Activated CD4-positive, alpha-beta T cell treated with anti-CD3 and anti-CD28 coated beads, Interleukin-2, amount 50 U/mL, for 16 hours (primary cell): ENCODE measurements at places on chromosomes 3 and 15.

DNA sequence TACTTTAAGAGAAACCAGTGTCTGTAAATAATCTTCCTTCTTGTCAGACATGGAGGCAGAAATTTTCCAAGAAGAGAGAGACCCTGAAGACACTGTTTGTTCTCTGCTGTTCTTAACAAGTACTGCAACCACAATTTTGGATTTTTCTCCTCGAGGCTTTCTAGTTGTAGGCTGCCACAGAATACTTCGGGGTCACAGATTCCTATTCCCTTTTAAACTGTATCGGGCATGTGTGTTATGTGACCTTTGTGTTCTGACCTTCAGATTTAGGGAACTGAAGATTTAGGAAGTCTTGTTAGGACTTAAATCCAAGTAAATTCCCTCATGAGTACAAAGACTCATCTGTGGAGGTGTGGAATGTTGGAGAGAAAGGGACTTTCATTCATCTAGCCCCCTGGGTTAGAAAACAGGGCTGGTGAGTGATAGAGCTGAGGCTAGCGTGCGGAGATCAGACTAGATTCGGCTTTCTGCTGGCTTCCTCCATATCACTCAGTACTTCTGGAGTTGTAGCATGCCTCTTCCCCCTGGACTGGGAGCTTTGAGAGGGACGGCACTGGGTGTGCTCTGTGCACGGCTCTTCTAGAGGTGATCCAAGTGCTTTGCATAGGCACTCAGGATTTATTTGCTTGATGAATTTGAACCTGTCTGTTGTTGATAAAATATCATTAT lies 237.0 kb downstream of the LPP start:
- no peak for DNase-seq

DNA sequence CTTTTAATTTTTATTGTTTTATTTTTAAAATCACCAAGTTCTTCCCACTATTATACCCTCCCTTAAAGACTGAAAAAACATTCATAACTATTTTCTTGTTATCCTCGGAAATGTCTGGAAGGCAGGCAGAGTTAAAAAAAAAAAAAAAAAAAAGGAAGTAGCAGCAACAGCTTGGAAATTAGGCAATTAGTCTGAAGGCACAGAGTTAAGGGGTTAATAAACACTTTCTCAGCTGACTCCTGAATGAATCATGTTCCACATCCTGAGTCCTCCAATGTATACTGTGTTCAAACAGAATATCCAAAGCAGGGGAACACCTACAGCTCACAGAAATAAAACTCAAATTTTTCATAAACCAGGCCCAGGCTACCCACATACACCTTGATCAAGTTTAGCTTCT lies 5.8 kb downstream of the HEXA start:
- no peak for DNase-seq

DNA sequence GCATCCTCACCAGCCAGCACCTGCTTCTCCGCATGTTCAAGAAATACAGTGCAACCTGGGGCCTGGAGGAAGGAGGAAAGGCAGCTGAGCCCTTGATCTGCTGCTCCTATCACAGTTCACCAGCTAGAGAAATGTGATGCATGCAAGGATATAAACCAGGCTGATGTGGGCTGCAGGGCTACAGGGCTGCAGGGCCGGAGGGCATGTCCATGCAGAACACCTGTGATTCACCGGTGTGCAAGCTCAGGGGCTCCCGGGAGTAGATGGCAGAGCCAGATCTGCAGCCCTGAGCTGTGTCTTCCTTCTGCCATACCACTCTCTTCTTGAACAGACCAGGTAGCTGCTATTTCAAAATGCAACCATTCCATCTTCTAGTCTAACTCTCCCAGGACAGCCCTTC lies 84.9 kb downstream of the HMG20A start:
- no peak for DNase-seq

GRCh38 chr3:23811185-23811527 lies 5.4 kb downstream of the UBE2E1 start:
- no peak for DNase-seq

DNA sequence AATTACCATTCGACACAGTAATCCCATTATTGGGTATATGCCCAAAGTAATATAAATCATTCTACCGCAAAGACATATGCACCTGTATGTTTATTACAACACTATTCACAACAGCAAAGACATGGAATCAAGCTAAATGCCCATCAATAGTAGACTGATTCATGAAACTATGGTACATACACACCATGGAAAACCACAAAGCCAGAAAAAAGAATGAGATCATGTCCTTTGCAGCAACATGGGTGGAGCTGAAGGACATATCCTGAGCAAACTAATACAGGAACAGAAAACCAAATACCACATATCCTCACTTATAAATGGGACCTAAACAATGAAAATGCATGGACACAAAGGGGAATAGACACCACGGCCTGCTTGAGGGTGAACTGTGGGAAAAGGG lies 11.1 kb upstream of the MCF2L2 start:
- DNase-seq = peak; percentile 43

- DNase-seq = no peak
Measured at GRCh38 chr3:138492980-138493675, 58.7 kb downstream of the ESYT3 start.

GRCh38 chr3:40574661-40575060 lies 49.9 kb downstream of the ZNF621 start:
- no peak for DNase-seq

- peak; percentile 69 for DNase-seq
Measured at GRCh38 chr3:186511245-186511644, 32.9 kb downstream of the CRYGS start.

GRCh38 chr3:196537319-196537984 lies 22.3 kb upstream of the SMCO1 start:
- DNase-seq = peak; percentile 56

DNA sequence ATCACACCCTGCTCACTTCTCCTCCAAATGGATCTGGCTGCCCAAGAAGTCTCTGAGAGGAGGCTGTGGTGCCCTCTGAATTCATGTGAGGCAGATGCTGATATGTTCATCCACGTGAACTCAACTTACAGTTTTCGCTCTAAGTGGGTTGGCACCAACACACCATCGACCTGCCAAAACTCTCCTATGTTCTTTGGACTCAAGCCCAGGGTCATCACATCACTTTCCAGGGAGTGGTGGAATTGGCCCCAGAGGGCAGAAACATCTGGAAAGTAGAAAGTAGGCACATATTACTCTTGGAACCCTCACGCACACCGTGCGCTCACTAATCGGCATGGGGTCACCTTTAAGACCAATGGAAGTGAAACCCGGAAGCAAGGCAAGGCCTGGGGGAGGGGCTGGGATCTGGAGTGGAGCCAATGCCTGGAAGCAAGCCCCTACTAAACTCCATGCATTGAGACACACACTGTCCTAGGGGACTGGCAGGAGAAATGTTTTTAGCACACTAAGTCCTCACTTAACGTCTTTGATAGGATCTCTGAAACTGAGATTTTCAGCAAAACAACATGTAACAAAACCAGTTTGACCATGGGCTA lies 41.4 kb downstream of the SSUH2 start:
- DNase-seq = no peak

DNA sequence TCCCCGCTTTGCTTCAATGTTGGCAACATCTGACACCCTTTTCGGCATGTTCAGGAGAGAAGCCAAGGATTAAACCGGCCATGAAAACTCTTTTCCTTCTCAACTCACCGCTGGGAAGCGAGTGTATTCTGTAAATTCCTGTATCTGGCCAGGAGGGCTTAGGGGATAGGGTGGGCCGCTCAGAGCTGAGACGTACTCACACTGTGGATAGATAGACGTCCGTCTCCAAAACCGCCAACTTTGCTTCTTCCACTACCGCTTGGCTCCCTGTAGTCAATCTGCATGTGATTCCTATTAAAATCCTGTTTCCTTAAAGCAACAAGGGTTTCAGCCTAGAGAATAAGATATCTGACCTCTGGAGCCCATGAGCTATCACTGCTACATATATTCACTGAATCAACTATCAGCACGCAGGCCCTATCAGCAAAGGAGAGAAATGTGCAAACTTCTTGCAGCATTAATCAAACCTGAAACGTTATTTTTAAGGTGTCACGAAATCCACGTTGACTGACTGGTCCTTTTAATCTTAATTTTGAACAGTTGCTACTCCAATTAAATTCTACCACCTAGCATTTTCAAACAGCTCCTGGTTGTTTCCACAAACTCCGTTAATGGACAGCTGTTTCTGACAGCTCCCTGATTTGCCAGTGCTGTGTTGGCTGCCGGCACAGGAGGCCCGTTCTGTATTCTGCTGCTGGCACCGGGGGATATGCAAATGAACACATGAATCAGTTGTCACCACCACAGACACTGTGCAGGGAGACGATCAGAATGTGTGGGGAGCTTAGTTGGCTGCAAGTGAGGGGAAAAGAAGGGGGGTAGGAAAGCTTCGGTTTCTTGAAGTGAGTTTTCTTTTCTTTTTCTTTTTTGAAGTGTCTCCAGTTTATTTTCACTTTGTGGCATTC lies 438.9 kb upstream of the ARRDC4 start:
- no peak for DNase-seq

DNA sequence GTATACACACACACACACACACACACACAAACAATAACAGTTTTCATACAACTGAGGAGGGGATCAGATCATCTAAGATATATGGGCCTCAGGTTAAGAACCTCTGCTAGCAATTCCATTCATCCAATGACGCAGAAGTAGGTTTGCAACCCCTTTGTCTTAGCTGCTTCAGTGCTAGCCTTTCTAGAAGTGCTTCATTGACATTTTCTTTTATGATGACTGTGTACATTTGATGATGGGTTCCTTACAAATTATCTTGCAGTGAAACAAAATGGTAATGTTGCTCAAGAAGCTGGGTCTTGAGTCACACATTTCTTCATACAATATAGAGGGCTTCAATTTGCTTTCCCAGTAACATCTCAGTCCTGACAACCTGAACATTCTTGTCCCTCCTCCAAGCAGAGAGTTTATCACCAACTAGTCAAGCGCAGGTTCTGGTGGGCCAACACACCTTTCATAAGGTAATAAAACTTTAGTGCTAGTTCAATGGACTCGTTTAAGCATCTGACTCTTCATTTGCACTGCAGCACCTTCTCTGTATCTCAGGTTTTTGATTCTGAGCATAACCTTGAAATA lies 269.5 kb downstream of the CNTN3 start:
- DNase-seq = no peak

- no peak for DNase-seq
Measured at GRCh38 chr3:46665763-46666452, 27.6 kb downstream of the ALS2CL start.

- DNase-seq = no peak
Measured at GRCh38 chr3:144815655-144816054, 844.0 kb downstream of the DIPK2A start.

- no peak for DNase-seq
Measured at GRCh38 chr3:113054552-113054951, 63.8 kb downstream of the GTPBP8 start.

GRCh38 chr15:49492151-49492550 lies 69.1 kb downstream of the FGF7 start:
- no peak for DNase-seq

DNA sequence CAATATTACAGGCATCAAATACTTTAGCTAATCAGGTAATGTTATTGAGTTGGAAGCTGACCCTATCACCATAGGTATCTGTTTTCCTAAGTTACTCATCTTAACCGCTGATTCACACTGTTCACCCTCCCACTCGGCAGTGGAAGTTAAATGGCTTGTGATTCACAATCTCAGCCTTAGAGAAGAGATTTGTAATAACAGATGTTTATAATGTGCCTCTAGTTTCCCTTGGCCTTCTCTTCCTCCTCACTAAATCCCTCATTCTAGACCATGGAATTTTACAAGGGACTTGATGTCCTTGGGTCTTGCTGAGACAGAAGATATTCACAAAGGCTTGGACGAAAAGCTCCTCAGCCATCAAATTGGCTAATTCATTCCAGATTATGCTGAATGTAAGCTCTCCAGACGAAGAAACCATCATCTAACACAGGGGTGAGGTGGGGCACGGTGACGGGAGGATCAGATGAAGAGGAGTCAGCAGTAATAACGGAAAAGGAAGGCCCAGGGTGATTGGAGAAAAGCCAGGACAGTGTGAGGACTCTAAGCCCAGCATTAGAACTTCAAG lies 931.7 kb downstream of the MCTP2 start:
- no peak for DNase-seq

DNA sequence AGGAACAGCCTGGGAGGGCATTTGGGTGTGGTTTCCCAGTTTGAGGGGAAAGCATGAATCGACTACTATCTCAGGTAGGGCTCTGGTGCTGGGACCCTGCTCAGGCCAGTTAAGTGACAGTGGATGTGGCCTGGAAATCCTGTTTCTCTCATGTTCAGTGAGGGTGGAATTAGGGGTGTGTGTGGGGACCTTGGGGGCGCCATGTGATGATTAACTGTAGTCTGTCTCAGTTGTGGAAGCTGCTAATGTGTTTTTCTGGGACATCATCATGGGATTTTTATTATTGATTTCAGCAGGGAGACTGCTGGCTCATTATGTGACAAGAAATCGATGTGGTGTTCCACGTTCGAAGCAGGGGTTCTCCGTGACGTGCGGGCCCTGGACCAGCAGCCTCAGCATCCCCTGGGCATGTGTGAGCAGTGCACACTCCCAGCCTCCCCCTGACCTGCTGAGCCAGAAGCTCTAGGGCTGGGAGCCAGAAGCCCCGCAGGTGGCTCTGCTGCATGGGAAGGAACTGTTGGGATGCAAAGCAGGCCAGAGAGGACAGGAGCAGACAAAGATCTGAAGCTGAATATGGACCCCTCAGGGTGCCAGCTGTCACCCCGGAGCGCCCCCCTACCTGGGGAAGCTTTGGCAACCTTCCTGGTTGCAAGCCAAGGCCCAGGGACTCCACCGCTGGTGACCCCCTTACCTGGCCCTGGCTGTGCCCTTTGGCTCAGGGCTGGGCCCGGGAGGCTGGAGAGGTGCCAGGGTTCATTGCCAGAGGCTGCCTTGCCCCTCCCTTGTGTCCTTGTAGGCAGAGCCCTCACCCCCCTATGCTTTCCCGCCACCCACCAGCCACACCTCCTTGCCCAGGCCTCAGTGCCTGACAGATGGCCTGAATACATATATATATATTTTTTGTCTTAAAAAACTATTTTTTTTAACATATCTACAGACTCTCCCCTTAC lies 149.8 kb downstream of the APBA2 start:
- no peak for DNase-seq

- no peak for DNase-seq
Measured at GRCh38 chr3:50122071-50122470, 33.1 kb upstream of the SEMA3F start.

GRCh38 chr3:10288575-10288960 lies 4.2 kb downstream of the GHRL start:
- no peak for DNase-seq

DNA sequence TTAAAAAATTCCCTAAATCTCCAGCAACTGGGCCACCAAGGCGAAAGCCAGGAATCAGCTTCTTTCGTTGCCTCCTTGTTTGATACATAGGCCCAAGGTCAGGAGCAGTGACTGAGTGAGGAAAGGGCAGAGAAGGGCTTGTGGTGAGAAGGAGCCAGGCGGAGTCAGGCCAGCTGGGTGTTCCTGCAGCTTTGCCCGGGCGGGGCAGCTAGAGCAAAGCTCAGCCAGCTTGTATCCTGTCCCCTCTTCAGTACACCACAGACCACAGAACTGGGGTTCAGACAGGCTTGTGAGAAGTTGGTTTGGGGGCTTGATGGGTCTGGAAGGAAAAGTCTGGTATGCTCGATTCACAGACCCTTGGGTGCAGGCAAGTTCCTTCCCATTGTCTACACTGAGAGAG lies 52.6 kb downstream of the CCK start:
- no peak for DNase-seq

GRCh38 chr15:76196269-76197231 lies 114.7 kb downstream of the ETFA start:
- DNase-seq = no peak
